ENCODE measurements at places on chromosomes 6 and 20. TPM values are rescaled to one million over a fixed set of nuclear protein-coding genes. Genes with fewer than 3 reads are reported as not detected.

Gene FAM217A
- not detected for total RNA-seq

Gene PHF20
- total RNA-seq, result 58.4 TPM

Gene STMND1
- not detected for total RNA-seq

Gene SNAI1
- 2.7 TPM for total RNA-seq

Gene ELOVL4
- 1.4 TPM for total RNA-seq

Gene COX4I2
- not detected for total RNA-seq

Gene MOXD1
- total RNA-seq, result 53.5 TPM

Gene TRIM31
- total RNA-seq, result not detected

Gene HS3ST5
- not detected for total RNA-seq

Gene TP53TG5
- total RNA-seq, result not detected

Gene RUNX2
- total RNA-seq, result 34.1 TPM

Gene NR2E1
- total RNA-seq, result not detected

Gene MYMX
- total RNA-seq, result not detected

Gene BPIFB2
- total RNA-seq, result not detected

Gene KHDRBS2
- total RNA-seq, result not detected

Gene ZFAND3
- total RNA-seq, result 16.0 TPM

Gene LY6G6C
- total RNA-seq, result not detected

Gene CLPSL1
- not detected for total RNA-seq

Gene TTK
- total RNA-seq, result 1.4 TPM

Gene CFAP206
- 0.17 TPM for total RNA-seq

Gene MYCT1
- 0.15 TPM for total RNA-seq

Gene MAK
- total RNA-seq, result 0.10 TPM

Gene GPR63
- 1.2 TPM for total RNA-seq

Gene PDYN
- total RNA-seq, result not detected

Gene CCDC170
- total RNA-seq, result 0.17 TPM

Gene CTCFL
- not detected for total RNA-seq

Gene FOXC1
- total RNA-seq, result 17.9 TPM

All from renal cortical epithelial cell (primary cell).